ENCODE measurements at places on chromosomes 11 and 22.

- DNase-seq, result no peak
Measured at GRCh38 chr11:48263423-48263911, at the start of gene OR4X1. Gene OR4X1 (plus strand): TSS chr11:48263861. CDS start chr11:48263861, 0 bp downstream.

GRCh38 chr22:40279017-40279416 lies 67.3 kb upstream of the ADSL start:
- no peak for DNase-seq

GRCh38 chr11:46121724-46122477 lies 647 bp upstream of the PHF21A start:
- DNase-seq, result peak; percentile 95

DNA sequence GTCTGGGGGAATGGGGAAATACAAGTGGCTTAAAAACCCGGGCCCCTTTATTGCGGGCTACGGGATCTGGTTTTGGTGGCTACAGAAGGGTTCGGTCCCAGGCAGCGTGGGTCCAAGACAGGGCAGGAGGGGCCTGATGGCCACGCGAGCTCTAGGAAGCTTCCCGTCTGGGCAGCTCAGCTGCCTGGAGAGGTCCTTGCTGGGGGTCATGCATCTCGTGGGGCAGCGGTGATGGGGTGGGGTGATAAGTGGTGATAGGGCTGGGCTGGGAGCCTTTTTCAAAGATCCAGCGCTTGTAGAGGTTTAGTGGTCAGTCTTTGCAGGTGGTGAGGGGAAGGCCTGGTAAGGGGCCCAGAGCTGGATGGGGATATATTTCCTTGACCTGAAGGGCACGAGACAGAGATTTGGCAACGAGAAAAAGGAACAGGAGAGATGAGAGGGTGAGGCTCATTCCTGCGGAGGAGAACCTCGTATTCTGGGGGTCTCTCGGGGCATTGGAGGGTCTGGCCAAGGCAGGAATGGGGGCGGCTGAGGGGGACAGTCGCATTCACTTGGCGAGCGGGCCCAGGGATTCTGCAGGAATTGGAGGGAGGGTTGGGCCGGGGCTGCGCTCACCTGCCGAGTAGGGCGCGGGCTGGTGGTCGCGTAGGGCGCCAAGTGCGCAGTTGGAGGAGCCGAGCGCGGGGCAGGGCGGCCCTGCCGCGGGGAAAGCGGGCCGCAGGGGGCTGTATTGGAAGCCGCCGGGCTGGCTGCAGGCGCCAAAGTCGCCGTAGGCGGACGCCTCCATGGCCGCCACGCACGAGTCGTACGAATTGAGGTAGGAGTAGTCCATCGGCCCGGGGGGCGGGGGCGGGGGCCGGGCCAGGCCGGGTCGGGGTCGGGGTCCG lies 560 bp downstream of the PHOX2A start:
- DNase-seq, result no peak

DNA sequence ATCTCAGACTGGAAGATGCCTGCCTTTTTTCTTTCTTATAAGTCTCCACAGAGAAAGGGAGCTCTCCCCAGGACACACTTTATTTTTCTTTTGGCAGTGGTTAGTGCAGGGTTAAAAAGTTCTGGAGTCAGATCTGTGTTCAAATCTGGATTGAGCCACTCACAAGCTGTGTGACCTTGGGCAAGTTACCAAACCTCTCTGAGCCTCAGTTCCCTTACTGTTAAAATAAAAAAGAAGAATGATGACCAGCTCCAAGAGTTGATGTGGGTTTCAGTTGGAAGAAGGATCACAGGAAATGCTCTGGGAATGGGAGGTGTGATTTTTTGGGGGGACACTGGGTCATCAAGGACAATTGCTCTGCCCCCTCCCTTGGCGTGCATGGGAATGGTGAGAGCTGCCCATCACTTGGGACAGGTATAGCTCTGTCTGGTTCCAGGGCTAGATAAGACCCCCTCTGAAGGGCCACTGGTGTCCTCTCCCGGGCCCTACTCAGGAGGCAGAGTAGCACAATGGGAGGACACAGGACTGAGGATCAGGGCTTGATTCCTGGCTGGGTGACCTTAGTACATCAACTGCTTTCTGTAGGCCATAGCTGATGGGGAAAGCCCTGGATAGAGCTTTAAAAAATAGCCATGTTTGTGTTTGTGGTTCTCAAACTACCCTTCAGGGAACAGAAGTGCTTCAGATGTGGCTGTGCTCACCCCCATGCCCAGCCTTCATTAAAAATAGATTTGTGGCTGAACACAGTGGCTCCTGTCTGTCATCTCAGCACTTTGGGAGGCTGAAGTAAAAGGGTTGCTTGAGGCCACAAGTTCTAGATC lies 228.3 kb downstream of the MIAT start:
- peak; percentile 46 for DNase-seq

GRCh38 chr11:76391021-76391420 lies 9.9 kb downstream of the GVQW3 start:
- no peak for DNase-seq

GRCh38 chr11:75356613-75357012 lies 5.2 kb upstream of the ARRB1 start:
- DNase-seq, result peak; percentile 51

GRCh38 chr22:49975543-49976389 lies 15.2 kb downstream of the PIM3 start:
- peak; percentile 24 for DNase-seq

GRCh38 chr11:11975201-11976092 lies 33.0 kb downstream of the DKK3 start:
- DNase-seq, result no peak

DNA sequence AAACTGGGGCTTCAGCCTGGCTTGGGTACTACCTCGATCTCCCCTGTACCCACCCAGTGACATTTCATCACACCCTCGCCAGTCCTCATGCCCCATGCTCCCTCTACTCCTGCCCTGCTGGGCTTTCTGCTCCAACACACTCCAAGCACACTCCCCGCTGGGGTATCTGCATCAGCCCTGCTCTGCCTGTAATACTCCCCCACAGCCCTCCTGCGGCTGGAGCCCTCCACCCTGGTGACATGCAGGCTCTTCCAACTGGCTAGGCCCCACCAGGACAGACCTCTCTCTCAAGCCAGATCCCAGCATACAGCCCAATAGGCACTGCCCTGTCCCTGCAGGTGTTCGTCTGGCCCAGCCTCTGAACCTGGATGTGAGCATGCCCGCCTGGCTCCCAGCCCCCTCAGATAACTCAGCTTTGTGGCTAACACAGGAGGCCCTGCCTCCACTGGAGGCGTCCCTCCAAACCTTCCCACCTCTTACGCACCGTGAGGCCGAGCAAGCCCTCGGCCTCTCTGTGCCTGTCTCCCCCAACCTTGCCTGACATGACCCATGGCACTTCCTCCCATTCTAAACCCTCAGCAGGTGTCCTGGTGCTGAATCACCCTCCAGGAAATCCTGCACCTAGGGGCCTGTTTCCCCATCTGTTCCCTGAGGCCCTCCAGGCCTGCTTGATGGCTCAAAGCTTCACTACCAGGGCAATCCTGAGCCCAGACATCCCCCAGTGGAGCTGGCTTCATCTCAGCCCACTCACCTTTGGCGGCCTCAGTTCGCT lies 33.5 kb upstream of the TXNRD2 start:
- DNase-seq, result no peak

- DNase-seq, result no peak
Measured at GRCh38 chr11:70122490-70123198, 44.5 kb downstream of the ANO1 start.

- no peak for DNase-seq
Measured at GRCh38 chr11:134024420-134025081, 44.3 kb upstream of the JAM3 start.

GRCh38 chr22:22207845-22208564 lies 36.6 kb upstream of the VPREB1 start:
- peak; percentile 49 for DNase-seq

- no peak for DNase-seq
Measured at GRCh38 chr11:111135101-111135500, 110.4 kb upstream of the POU2AF2 start.

DNA sequence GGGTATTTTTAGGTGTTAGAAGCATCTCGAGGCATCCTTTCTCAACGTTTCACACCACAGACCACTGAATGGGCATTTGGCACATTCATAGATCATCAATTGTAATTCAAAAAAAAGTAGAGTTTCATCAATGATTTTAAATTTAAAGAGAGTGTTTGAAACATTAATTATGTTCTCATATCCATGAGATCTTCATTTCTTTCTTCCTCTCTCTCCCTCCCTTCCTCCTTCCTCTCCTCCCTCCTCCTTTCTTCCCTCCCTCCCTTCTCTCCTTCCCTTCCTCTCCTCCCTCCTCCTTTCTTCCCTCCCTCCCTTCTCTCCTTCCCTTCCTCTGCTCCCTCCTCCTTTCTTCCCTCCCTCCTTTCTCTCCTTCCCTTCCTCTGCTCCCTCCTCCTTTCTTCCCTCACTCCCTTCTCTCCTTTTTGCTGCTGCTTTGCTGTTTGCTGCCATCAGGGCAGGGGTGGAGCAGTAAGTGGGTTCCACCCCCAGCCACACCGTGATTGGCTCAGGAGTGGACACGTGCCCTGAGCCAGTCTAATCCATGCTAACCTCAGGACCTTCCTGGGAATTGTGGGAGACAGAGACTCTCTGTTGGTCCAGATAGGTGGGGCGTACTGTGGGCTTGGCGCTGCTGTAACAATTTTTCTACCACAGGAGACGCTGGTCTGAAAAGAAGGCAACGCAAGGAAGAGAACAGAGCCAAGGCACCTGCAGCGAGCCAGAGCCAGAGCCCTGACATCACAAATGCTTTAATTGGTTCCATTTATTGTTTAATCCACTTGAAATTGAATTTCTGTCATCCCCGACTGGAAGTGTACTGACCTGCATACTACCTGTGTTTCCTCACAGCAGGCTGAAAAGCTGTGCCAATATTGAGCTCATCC lies 33.7 kb upstream of the APOBEC3A start:
- peak; percentile 66 for DNase-seq

DNA sequence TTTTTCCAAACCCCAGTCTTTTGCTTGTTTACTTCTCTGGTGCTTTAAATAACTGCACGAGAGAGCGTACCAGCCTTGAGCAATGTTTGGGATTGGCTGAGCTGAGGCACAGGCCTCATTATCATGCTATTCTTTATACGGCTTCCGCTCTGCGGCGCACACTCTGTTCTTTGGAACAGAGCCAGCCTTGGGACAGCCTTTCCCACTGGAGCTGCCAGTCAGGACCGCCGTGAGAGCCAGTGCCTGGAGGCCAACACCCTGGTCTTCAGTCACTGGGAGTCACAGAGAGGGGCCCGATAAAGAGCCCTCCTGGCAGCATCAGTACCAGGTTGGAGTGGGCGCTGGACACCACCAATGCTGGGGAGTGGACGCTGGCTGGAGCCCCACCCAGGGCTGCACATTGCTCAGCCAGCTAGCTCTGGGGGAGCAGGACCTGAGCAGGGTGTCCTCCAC lies 125.6 kb downstream of the BCR start:
- DNase-seq, result peak; percentile 27

- no peak for DNase-seq
Measured at GRCh38 chr11:122814401-122814800, 23.9 kb upstream of the CRTAM start.

DNA sequence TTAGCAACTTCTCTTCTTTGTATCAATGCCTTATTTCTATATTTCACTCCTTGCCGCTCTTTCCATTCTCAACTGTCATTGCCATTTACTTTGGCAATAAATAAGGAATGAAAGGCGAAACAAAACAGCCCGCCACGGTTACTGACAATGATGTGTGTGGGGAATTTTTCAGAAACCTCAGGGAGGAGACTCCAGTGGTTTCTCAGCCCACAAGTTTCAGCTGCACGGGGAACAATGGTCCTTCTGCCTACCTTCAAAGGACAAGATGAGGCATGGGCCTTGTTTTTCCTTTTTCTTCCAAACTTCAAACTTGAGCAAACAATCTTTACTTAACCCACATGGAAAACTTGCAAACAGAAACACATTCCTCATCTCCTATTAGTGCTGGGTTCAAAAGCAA lies 409.4 kb downstream of the METTL15 start:
- no peak for DNase-seq

GRCh38 chr11:103380031-103380430 lies 270.8 kb downstream of the DYNC2H1 start:
- no peak for DNase-seq

DNA sequence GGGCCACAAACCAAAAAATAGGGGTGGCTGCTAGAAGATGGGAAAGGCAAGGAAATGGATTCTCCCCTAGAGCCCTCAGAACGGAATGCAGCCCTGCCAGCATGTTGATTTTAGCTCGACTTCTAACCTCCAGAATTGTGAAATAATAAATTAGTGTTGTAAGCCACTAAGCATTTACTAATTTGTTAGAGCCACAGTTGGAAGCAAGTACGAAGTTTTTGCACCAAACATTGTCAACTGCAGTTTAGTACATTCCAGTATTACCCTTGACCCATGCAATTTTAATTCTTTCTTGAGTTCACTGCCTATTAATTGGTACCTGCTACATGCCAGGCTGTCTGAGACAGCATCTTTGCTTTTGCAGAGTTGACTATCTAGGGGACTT lies 32.2 kb downstream of the PARVA start:
- peak; percentile 78 for DNase-seq

GRCh38 chr11:101881586-101881985 lies 33.2 kb upstream of the CEP126 start:
- peak; percentile 9 for DNase-seq

Measured in AG10803 (cell line).